ENCODE measurements at places on chromosomes 12 and 14.

DNA sequence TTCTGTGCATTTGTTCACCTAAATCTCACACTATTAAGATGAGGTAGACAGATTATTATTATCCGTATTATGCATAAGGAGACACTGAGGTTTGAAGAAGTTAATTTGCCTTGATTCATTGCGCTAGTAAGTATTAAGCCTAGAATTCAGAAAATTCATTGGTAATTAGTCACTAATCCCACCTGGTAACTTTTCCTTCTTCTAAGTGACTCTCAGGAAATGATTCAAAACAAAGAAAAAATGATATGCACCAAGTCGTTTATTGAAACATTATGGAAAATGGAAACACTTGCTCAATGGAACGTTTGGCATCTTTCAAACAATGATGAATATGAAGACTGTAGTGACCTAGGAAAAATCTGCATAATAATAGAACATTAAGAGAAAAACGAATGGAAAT is 15.2 kb downstream of the RFX4 start:
- no peak for DNase-seq

GRCh38 chr14:50612806-50613205 is 52.9 kb downstream of the ATL1 start:
- peak; percentile 22 for DNase-seq

- DNase-seq = no peak
Measured at GRCh38 chr12:50936821-50937530, 15.4 kb upstream of the HIGD1C start.

DNA sequence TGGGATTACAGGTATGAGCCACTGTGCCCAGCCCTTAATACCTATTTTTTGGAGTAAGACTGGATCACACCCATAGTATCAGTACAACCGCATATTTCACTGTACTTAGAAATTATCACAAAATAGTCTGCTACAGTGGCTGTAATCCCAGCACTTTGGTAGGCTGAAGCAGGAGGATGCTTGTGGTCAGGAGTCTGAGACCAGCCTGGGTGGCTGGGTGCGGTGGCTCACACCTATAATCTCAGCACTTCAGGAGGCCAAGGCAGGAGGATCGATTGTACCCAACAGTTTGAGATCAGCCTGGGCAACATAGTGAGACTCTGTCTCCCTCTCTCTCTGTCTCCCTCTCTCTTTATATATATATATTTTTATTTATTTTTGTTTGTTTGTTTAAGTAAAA is 5.9 kb downstream of the SPTLC2 start:
- DNase-seq = no peak

DNA sequence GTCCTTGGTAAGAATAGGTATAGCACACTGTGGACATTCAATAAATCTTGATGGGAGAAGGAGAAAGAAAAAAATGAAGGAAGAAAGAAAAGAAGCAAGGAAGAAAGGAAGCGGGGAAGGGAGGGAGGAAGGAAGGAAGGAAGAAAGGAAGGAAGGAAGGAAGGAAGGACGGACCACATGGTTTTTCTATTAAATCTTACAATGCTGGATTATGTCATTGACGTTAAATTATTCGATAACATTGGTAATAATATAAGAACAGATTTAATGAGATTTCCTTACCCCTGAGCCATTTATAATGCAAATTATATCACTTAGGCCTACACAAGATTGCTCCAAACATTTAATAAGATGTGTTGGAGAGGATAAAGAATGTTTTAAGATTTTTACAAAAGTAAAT is 124.9 kb upstream of the SYT1 start:
- no peak for DNase-seq

- DNase-seq = no peak
Measured at GRCh38 chr12:104685366-104685765, 228.6 kb downstream of the CHST11 start.

DNA sequence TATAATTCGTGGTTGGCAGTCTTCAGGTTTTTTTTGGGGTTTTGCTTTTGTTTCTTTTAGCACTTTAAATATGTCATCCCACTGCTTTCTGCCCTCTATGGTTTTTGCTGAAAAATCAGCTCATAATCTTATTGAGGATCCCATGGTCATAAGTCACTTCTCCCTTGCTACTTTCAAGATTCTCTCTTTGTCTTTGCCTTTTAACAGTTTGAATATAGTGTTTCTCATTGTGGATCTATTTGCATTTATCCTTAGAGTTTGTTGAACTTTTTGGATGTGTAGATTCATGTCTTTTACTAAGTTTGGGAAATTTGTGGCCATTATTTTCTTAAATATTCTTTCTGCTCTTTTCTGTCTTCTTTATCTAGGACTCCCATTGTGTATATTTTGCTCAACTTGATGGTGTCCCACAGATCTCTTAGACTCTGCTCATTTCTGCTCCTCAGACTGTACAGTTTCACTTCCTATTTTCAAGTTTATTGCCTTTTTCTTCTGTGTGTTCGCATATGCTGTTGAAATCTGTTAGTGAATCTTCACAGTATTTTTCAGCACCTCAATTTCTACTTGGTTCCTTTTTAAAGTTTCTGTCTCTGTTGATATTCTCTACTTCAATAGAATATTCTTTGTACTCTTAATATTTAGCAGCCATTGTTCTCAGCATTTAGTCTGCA is 70.8 kb downstream of the WNK1 start:
- DNase-seq = no peak

- no peak for DNase-seq
Measured at GRCh38 chr12:125100551-125101434, 35.6 kb downstream of the AACS start.

- no peak for DNase-seq
Measured at GRCh38 chr14:92693998-92694795, 54.2 kb downstream of the LGMN start.

- no peak for DNase-seq
Measured at GRCh38 chr12:59453475-59453874, 142.4 kb upstream of the SLC16A7 start.

DNA sequence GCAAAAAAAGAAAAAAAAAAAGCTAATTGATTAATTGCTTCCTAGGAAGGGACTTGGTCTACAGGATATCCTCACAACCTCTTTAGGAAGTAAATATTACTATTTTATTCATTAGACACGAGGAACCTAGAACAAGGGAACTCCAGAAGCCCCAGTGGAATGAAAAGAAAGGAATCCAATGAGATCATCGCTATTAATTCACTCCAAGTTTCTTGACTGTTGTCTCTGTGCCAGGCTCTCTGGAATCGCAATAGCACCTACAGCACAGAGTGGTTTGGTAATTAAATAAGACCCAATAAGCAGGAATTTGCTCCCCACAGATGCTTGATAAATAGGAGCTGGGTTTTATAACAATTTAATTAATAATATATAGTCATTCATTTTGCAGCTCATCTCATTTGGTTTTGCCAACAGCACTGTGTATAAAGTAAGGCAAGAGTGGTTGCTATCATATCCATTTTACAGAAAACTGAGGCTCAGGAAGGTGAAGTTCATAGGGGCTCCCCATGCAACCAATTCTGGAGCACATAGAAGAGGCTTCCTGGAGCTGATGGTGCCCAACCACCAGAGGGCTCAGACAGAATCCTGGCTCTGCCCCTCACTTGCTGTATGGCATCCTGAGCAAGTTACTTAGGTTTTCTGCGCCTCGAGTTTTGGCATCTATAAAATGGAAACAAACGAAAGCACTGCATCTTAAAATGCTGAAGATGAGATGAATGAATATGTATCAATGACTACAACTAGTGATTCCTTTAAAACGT is 420.2 kb downstream of the MED13L start:
- no peak for DNase-seq

- no peak for DNase-seq
Measured at GRCh38 chr14:100623961-100624360, 36.7 kb upstream of the BEGAIN start.
